ENCODE measurements at places on chromosomes 12 and 14.

GRCh38 chr14:88516861-88517357 lies 37.9 kb downstream of the PTPN21 start:
- no peak for DNase-seq

GRCh38 chr12:51351913-51352532 lies 5.5 kb upstream of the CELA1 start:
- no peak for DNase-seq

DNA sequence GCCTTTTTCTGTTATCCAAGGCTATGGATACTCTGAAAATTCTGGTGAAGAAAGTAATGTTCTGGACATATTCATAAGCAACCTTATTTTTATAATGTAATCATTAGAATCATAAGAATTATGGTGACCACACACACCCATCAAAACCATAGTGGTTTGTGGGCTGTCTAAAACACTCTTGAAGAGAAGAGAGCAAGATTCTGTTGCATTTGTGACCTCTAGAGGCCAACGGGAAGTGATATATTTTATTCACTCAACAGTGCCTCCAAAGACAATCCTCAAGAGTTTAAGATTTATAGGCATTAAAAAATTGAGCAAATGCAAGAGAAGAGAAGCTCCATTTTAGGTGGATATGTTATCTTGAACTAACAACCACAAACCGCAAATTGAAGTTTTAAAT lies 68.5 kb upstream of the LGR5 start:
- no peak for DNase-seq

DNA sequence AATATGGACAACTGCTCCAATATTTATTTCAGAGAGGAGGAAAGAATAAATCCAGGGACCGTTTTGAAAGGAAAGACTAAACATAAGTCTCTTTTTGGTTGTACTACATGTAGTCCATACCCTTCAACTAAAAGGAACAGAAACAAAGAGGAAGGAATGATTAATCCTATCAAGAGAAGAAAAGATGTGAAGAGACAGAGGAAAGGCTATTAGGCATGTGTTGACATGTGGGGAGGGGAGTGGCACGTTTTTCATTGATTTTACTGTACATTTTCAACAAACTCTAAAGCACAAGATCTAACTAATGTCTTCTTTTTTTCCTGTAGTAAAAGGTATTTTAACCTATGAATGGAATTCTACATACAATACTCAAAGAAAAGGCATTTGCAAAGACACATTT lies 85.6 kb downstream of the NAV3 start:
- no peak for DNase-seq

DNA sequence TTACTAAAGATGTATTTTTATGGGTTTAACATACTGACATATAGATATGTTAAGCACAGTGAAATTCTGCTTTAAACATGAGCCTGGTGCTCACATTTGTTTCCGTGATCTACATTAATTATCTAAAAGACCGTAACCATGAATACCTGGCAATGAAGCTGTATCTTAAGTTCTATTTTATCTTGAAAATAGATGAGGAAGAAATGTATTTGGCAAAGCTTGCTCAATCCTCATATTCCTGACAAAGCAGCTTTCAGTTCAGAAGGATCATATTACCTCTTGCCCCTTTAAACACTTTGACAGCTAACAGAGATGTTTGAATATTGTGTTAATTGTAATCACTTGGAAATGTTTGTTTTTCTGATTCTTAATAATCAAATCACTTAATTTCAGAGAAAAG lies 9.8 kb downstream of the EPYC start:
- DNase-seq: no peak

DNA sequence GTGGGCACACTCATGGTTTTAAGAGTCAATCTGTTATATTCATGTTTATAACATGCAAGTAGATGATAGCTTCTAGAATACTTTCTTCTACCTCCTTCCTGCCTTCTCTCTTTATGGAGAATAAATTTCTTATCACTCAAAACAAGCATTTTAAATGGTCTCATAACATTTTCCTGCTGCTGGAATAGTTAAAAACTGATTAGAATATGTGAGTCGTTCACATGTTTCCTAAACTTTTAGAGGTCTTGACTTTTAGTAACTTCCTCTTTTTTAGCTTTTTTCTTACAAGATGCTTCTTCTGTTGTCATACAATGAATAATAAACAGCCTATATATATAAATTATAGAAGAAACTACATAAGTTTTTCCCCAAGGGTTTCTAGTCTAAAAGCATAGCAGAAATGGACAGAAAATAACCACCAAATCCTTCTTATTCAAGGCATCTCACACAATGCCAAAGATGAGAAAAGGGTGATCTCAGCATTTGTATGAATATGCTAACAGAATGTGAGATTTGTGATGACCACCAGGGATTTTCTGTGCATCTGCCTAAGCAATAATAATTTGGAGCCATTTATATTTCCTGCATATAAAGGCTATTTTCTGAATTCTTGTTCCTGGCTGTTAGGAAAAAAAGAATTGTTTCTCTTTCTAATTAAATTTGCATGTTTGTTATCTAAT lies 127.8 kb downstream of the DAAM1 start:
- DNase-seq: no peak

GRCh38 chr14:31510222-31510621 lies 22.4 kb upstream of the GPR33 start:
- DNase-seq: no peak

DNA sequence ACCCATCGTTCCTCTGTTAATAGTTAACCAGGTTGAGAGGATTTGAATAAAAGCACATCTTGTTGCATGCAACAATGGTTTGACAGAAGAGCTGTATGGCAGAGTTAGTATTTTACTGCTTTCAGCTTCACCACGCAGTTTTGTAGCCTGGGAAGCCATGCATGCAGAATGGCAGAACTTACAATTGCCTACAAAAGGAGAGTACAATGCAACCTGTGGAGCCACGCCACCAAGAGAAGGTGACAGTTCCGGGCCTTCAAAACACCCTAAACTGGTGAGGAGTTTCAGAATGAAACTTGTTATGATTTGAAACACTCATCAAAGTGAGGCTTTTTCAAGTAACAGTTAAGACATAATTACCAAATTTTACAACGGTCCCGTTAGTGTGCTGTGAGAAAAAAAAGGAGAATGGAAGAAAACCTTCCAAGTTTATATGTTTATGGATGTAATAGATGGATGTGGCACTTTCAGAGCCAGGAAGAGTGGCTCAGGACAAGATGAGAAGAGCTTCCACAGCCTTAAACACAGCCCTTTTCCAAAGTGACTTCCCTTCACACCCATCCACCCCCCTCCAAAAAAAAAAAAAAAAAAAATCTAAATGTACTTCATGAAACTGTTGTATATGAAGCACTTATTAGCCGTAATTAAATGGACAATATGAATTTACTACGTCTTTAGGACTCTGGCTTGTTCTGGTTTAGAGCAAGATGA lies 158.7 kb downstream of the EGLN3 start:
- DNase-seq: no peak

DNA sequence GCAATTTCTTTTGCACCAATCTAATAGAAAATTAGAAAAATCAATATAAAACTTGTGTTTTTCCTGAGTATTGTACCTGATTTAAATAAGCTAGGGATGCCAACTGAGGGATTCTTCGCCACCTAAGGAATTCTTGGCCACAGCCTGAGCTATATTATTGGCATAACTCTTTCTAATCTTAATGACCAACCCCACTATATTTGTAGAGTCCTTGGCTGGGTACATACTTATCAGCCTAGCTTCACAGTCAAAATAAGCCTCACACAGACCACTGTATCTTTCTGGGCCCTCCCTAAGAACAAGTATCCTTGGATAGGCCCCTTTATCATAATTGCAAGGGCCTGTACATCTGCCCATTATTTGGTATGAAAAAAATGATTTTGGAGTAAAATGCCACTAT lies 247.1 kb downstream of the DUSP6 start:
- DNase-seq: no peak
